Activated CD4-positive, alpha-beta T cell treated with anti-CD3 and anti-CD28 coated beads, Interleukin-2, Interleukin-6, amounts not matched to agents 100 ng/mL and 50 ng/mL, durations not matched to agents 16 hours and 8 hours (primary cell): ENCODE measurements at places on chromosomes 1 and 21.

GRCh38 chr21:36199021-36199420, 42.4 kb downstream of the DOP1B start:
- no peak for DNase-seq

DNA sequence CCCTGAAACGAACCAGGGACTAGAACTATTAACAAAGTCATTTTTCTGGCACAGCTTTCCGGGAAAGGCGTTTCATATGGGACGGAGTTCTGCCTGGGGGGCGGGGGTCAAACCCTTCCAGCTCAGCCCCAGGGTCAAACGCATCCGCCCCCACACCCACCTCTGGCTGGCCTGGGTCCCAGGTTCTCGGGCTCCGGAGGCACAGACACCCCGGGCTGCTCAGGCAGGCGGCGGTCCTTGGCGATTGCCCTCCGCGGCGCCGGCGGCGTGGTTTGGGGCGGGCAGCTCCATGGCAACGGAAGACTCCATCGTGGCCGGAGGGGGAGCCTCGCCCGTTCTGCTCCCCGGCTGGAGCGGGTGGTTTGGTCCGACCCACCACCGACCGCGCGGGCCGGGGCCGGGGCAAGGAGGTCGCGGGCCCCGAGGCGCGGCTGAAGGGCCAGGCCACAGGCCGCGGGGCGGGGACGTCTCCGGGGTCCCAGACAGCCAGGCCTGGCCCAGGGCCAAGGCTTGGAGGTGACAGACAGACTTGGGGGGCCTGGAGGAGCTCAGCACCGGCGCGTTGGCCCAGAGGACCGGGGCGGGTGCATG, at the start of gene CFAP74:
TSS of gene CFAP74 (minus strand) at position 246 of the 591 bp plus-strand sequence. CDS start 12,830 bp downstream, outside the sequence.
- peak; percentile 19 for DNase-seq

GRCh38 chr1:169696273-169697100, 14.9 kb downstream of the SELL start:
- DNase-seq: peak; percentile 49

GRCh38 chr1:44531785-44532566, 126.9 kb downstream of the RNF220 start:
- DNase-seq: peak; percentile 67

- DNase-seq: no peak
Observed at GRCh38 chr1:43814401-43814800, 107.1 kb downstream of the ST3GAL3 start.

- DNase-seq: no peak
Observed at GRCh38 chr1:200346700-200347099, 63.1 kb downstream of the ZNF281 start.

- DNase-seq: no peak
Observed at GRCh38 chr21:31671146-31671716, 11.7 kb downstream of the SOD1 start.

DNA sequence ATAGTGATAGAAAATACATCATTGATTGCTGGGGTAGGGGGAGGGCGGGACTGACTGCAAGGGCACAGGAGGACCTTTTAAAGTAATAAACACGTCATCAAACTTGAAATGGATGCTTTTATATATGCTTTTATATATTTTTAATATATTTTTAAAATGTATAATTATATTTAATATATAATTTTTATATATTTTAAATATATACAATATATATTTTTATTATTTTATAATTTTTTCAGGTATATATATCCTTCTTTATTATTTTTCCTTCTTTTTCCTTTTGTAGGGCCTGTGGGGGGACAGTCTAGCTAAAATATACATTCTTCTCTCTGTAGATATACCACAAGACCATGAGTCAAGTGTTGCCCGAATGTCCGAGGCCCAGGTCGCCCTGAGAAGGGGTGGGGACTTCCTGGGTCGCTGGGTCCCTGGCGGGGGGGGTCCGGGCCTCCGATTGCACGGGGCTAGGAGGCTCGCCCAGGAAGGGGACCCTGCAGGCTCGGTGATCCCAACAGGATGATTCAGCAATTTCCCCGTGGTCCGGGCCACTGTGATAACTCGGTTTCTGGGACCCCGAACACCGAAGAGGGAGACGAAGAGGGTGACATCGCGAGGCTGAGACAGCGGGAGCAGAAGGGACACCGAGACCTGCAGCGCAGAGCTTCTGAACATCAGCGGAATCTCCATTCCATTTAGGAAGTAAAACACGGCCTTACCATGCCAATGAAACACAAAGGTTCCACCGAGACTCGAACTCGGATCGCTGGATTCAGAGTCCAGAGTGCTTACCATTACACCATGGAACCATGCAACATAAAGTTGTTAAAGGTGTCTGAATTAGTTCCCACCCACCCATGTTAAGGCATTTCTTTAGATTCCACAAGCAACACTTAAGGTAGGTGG, 112.5 kb upstream of the NBPF11 start:
- DNase-seq: peak; percentile 72

DNA sequence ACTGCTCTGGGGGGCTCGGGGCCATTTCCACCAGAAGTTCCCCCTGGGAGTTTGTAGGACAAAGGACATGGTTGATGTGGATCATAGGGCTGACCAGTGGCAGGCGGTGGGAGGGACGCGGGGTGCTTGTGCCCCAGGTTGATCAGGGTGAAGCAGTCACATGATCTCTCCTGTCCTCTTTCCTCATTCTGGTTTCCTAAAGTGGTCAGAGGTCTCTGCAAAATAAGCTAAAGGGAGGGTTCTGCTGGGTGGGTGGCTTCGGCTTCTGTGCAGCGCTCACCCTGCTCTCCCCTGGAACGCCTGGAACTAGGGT, 9.2 kb downstream of the PDXK start:
- DNase-seq: no peak

- no peak for DNase-seq
Observed at GRCh38 chr1:207841901-207842300, 69.0 kb downstream of the CD34 start.

DNA sequence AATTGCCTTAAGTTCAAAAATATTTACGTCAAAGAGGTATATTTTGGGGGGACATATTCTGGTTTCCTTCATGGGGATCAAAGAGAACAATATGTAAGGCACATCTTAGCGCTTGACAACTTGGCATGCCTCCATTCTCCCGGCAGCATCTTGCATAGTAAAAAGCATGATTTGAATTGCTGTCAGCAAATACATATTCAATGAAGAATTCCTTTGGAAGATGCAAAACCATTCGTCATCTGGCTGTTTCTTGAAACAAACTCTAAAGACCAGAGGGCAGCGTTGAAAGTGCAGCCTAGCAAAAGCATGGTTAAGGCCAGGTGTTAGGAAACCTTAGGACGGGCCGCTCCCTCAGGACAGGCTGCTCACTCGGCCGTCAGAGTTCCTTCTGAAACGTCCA, 3.4 kb upstream of the PIK3CD start:
- DNase-seq: no peak

DNA sequence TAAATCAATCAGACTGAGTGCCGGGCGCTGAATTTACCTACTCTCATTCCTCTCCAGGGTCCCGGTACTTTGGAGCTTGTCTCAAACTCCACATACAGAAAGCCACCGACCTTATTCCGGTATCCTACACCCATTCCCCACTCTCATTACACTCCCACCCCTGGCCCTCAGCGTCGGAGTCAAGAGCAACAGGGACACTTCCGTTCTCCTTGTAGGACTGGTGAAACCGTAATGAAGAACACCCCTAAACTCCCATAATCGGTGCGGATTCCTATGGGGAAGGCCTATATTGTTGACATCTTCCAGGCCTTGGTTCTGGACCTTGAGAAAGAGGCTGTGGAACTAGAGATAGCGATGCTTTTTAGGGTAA, 798 bp downstream of the ZBED6 start:
- peak; percentile 52 for DNase-seq

DNA sequence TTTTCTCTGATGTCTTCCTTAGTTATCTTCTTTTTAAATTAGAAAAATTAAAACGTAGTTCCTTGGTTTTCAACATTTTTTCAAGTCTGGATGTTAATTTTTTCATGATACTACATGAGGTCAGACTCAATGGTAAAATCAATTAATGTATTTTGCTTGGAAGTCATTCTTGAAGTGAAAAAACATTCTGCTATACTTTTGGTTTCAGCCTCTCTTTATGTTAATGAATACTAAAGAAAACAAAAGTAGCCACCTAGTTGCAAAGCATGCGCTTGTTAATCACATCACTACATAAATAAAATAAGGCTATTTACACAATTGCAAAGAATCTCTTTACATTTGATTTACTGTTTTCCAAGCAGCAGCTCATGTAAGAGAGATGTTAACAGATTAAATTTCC, 170.4 kb downstream of the LIPI start:
- DNase-seq: no peak

DNA sequence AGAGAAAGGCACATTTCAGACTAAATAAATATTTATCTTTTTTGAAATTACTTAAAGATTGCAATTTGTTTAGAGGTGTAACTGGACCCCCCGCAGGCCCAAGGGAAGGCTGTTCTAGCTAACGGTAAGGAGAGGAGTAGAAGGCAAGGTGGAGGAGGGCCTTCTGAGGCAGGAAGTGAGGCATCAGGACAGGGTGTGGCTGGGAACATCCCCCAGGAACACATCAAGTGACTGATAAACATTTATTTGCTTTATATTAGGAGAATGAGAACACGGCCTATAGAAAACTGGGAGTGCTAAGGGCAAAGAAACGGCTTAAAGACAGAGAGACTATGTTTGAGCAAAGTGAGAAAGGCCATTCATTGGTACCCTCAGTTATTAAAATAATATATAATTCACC, 23.2 kb downstream of the HIVEP3 start:
- no peak for DNase-seq

DNA sequence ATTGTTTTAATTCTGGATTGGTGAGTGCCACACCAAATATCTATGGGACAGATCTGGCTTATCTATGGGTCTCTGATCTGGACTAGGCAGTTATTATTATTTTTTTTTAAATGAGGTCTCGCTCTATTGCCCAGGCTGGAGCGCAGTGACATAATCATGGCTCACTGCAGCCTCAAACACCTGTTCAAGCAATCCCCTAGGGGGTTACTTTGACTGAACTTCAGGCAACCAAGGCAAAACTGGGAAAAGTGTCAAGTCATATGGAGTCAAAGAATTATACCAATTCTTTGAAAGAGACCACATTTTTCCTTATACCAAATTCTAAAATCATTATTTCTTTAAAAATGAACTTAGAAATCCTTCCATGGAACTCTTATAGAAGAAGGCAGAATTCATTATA, 129.1 kb upstream of the HOOK1 start:
- no peak for DNase-seq

DNA sequence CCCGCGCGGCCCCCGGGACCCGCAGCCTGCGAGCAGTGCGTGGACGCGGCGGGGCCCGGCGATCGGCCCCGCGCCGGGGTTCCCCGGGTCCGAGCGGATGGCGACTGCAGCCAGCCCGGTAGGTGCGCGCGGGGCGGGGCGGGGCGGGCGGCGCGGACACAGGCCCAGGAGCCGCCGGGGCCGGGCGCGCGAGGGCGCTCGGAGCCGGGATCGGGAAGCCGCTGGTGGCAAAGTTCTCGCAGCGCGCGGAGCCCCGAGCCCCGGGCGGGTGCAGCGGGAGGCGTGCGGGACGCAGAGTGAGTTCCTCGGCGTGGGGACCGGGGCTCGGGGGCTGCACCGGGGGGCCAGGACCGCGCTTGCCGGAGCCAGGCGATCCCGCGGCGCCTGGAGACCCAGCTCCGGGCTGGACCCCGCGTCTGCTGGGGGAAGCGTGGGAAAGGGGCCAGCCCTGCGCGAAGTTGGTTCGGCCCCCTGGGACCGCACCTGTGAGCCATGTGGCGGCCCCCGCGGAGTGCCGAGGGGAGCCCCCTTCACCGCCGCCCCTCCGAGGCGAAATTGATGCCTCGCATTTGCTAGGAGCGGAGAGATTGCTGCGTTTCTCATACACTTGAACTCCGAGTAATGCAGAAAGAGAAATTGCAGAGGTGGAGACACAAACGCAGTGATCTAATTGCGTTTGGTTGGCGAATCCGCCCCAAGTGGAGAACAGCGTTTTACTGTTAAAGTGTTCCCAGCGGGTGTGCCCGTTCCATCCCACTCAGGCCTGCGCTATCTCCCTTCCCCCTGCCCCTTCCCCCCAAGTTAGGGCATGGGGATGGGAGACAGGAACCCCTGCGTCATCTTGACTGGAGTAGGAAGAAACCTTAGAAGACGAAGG, 228.9 kb upstream of the TMEM51 start:
- DNase-seq: peak; percentile 28

GRCh38 chr1:221727146-221728036, 14.5 kb downstream of the DUSP10 start:
- peak; percentile 42 for DNase-seq

GRCh38 chr1:14415396-14415795, 183.1 kb upstream of the KAZN start:
- DNase-seq: peak; percentile 4

GRCh38 chr1:156359973-156360372, 9.0 kb upstream of the RHBG start:
- no peak for DNase-seq

DNA sequence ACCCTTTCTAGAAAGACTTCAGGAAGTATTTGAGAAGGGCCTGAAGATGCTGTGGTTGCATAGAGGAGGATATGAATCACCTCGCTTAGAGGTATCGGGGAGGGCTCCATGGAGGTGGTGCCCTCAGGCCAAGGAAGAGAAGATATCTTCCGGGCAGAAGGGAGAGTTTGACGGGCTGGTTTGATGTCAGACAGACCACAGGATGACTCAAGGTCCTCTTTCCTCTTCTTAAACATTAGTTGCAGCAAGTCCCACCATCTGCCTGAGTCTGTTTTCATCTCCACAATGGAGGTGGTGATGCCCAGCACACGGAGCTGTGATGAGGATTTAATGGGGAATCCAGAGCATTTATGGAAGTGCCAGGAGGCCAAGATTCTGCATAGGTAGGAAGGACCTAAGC, 25.1 kb upstream of the RUNX3 start:
- DNase-seq: peak; percentile 95

DNA sequence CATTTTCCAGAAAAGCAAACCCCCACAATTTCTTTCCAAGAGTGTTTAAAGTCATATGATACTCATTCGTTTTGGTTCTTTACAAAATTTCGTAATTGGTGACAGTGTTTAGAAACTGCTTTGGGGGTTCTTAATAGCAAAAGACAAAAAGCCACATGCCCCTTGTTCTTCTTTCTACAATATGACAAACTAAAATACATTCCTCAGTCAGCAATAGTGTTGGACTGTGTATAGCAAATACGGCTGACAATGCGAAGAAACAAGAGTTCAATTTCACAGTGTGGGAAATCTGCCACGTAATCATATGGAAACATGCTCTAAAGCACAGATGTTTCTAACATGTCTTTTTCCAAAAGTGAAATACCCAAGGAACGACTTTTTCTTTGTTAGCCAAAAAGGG, 7.6 kb upstream of the IFNAR1 start:
- DNase-seq: no peak
